ENCODE measurements at places on chromosomes 11 and 22.
A peak's percentile ranks its signal among the peaks of the same experiment; 100 is the strongest.

- no peak for DNase-seq
These were observed 21.8 kb downstream of the ARFGAP2 start for GRCh38 chr11:47154616-47155570.

DNA sequence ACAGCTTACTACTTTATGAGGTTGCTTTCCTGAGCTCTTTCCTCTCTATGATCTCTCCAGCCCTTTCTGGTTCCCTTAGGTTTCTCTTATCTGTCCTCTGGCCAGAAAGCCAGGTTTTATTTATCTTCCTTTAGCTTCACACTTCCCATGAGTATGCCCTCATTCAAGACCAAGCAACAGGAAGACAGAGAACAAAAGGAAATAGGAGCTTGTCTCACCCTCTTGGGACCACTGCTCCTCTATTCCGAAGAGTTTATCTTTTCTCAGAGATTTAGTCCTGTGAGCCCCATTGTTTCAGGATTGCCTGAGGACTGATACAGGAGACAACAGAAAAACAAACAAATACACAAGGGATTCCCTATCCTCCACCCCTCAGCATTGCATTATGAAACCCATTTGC, 62.4 kb upstream of the CCDC179 start:
- no peak for DNase-seq

DNA sequence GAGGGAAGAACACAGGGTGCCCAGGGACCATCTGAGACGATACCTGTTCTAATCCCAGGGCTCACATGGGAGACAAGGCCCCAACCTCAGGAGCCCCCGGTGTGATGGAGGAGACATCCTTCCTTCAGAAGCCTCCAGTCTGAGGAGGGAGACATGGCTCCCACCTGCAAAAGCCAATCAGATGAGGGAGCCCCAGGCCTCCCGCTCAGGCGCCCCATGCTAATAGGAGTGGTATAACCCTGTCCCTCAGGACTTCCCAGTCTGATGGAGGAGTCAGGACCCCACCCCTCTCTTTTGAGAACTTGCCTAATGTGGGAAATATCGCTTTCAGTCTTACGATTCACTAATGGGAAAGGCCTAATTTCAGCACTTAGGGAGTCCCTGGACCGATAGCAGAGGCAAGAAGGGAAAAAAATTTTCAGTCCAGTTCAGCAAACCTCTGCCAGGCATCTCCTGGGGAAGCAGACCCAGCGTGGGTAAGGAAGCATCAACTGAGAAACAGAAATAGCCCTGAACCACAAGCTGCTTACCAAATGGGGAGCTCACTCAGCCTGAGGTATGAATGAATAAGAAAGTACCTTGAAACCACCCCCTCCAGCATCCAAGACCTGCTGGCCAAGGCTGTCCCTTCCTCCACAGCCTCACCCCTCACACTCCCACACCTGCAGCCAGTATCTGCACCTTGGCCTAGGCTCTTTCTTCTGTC, 5.9 kb downstream of the ARRB1 start:
- no peak for DNase-seq

- no peak for DNase-seq
These were observed 126.2 kb downstream of the BCR start for GRCh38 chr22:23306438-23306921.

- no peak for DNase-seq
These were observed 271.5 kb upstream of the CCDC90B start for GRCh38 chr11:83557653-83558052.

- no peak for DNase-seq
These were observed 7.7 kb downstream of the SCO2 start for GRCh38 chr22:50517495-50518260.

GRCh38 chr11:34567733-34568132, 53.2 kb upstream of the EHF start:
- DNase-seq, result no peak

DNA sequence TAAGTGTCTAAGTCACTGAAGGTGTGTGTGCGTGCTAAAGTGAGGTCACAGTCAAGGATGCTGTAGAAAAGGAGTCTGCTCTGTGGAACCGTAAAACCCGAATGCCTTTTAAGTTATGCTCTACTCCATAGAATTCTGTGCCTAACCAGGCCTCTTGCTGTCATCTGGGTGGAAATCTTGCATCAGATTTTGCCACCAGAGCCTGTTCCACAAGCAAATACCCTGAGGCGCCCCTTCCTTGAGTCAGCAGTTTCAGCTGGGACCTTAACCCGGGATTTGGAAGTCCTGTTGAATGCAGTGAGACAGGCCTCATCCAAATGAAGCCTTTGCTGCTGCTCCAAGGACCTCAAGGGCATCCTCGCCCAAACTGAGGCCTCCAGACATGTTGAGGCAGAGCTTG, 109.8 kb downstream of the WNT11 start:
- DNase-seq, result no peak

DNA sequence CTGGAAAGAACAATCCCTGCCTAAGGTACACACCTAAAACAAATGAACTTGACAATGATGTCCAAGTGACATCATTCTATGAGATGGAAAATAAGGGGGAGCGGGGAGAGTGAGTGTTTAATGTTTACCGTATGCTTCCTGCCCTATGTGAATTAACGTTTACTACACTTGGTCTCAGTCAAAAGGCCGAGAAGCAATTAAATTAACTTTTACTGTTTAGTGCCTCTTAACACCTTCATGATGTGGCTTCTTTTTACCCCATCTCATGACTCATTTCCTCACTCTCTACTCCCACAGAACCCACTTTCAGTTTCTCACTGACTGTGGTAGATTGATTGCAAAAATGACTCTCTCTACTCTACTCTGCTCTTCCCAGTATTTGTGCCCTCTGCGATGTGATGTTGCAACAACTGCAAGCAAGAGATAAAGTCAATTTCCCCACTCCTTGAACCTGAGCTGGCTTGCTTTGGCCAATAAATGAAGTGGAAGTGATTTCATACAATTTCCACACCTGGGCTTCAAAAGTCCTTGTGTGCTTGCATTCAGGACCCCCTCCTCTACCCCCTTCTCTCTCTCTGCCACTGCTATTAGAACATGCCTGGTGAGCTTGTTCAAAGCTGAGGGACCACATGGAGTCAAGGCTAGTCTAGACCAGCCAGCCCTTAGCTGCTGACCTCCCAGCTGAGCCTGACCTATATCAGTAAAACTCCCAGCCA, 11.6 kb upstream of the ALKBH3 start:
- no peak for DNase-seq

GRCh38 chr22:33579448-33580093, 340.7 kb downstream of the LARGE1 start:
- no peak for DNase-seq

DNA sequence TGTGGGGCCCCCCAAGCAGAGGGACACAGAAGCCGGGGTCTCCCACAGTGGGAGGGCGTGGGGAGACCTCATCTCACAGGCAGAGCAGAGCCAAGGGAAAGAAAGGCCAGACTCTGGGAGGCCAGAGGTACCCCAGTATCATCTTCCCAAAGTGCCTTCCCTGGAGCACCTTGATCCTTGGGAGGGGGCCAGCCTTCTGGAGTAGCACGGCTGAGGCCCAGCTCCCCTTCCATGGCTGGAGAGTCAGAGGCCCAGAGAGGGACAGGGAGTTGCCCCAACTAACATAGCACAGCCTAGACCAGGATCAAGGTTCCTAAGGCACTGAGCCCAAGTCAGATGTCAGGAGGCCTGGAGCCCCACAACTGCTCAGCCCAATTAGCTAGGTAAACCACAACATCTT, 50.6 kb downstream of the ELFN2 start:
- no peak for DNase-seq

DNA sequence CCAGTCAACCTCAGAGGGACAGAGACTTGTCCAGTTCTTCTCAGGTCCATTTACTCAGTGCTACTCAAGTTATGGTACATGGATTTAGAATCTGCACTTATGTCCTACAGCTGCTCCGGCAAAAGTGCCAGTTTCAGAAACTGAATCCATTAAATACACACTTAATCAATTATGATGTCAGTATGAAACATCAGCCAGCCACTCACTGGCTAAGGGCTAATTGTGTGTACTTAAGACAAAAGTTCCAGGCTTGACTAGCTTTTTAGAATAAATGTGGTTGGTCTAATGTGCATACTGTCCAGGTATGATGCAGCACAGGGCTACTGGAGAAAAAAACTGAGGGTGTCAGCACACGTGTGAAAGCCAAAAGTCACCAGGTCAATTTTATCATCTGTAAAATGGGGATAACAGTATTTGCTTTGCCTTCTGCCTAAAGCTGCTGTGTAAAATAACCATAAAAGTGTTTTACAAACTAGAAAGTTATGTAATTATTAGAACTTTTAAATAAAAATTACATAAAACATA, 55.4 kb upstream of the CYP2D6 start:
- no peak for DNase-seq

- DNase-seq, result no peak
These were observed 270.3 kb upstream of the RAG2 start for GRCh38 chr11:36868380-36868779.

GRCh38 chr11:13669544-13670488, 1.3 kb downstream of the FAR1 start:
- DNase-seq, result no peak

- DNase-seq, result no peak
These were observed at the start of gene C1QTNF6 for GRCh38 chr22:37187891-37188761. C1QTNF6 (minus strand) TSS chr22:37188247; CDS start chr22:37188213, 34 bp downstream.

GRCh38 chr11:832529-833113, at the start of gene CD151:
CD151 (plus strand) TSS chr11:832952; CDS start chr11:836070, 3,118 bp downstream.
- no peak for DNase-seq

- DNase-seq, result no peak
These were observed 86.5 kb upstream of the GALNT18 start for GRCh38 chr11:11708256-11708655.

- DNase-seq, result no peak
These were observed 327.4 kb downstream of the GUCY1A2 start for GRCh38 chr11:106690923-106691322.

GRCh38 chr22:30856741-30857502, 111.7 kb downstream of the MORC2 start:
- no peak for DNase-seq

GRCh38 chr11:127226380-127226779, 225.8 kb upstream of the KIRREL3 start:
- DNase-seq, result no peak

DNA sequence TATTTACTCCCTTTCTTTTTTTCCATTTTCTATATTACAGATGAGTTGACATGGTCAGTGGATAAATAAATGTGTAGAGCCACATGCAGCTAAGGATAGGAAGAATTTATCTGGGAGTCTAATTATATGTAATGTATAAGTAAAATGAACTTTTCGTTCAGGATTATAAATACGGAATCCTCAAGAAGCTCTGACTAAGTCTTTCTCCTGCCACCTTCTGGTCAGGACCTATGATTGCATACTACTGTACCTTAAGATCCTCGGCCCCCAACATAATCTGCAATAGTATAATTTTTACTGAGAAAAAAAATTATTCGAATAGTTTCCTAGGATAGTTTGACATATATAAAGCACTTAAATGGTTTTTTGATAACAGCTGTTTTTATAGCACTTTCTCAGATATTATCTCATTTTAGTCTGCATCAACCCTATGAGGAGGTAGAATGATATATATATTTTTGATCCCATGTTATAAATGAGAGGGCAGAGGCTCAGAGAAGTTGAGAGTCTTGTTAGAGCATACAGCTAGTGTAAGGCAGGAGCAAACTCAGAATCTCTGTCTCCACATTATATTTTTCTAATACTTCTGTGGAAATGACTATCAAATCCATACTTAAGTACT, 36.1 kb downstream of the CCDC90B start:
- no peak for DNase-seq

- peak; percentile 35 for DNase-seq
These were observed 8.2 kb downstream of the UPB1 start for GRCh38 chr22:24503137-24503842.

- DNase-seq, result peak; percentile 20
These were observed 3.0 kb downstream of the YWHAH start for GRCh38 chr22:31947296-31947695.

DNA sequence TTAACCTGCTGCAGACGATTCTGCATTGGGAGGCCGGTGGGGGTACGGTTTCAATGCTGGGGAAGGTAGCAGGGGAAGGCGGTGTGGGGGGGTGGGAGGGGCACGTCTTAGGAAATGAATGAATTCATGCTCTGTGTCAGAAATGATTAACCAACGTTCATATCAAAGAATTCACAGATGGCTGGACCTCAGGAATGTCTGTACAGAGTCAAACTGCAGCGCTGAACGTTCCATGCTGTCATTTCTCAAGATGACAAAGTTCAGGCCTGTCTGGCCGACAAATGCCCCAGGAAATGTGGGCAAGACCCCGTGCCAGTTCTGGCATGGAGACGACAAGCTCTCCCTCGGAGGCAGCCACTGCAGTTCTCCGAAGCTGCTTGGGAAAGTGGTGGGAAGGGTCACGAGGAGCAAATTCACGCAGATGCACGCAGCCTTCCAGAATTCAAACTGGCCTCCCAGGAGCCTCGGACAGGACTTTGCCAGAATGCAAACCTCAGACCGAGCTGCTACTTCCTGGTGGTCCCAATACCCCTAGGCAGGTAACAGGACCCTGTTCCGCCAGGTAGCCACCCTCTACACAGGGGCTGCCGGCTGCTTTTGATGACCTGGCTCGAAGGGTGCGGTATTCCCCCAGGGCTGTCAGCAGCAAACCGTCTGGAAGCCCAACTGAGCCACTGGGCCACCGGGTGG, 81.5 kb downstream of the TRMU start:
- DNase-seq, result no peak

DNA sequence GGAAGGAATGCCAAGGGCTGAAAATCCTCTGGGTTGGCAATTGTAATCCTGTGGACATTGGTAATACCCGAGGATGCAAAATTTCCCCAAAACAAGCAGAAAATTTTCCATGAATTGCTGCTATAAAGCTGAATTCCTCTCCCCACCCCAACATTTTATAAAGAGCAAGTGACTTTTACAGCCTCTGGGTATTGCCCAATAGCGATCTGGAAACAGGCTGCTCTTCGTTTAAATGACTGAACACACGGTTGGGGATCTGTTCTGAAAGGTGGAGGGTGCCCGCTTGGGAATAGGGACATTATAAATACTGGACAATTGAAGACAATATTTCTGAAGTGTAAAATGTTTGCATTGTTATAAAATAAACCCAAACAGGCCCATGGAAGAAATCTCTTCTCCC, 20.6 kb downstream of the EHF start:
- DNase-seq, result no peak

DNA sequence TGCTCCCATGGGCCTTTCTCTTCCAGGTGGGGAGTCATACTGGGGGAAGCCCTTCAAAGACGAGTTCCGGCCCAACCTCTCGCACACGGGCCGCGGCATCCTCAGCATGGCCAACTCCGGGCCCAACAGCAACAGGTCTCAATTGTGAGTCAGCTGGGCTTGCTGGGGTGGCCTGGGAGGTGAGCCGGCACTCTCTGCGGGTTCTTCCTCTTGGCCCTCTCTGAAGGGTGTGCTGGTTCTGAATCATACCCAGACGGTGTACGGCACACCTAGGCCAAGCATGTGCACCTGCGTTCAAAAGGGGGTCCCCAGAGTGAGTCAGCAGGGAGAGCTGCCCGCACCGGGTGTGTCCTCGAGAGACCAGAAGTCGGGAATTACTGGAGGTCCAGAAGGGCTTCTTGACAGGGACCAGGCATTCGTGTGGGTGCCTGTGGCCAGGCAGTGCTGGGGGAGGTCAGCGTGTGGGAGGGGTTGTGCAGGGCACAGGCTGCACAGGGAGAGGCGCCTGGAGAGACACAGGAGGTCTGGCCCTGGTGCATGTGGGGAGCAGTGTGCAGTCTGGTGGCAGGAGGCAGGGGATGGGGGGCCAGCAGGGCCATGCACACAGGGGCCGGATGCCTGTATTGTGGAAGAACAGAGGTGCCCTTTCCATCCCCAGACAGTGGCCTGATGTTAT, 23.0 kb downstream of the PPIL2 start:
- DNase-seq, result no peak

Data from stimulated activated naive CD4-positive, alpha-beta T cell (primary cell).